Esophagus mucosa (tissue), 1 donor: ENCODE measurements at places on chromosomes 2 and 18.

- ATAC-seq = peak; percentile 77
These were observed 240.0 kb upstream of the NT5C1B start for GRCh38 chr2:18829251-18829902.

DNA sequence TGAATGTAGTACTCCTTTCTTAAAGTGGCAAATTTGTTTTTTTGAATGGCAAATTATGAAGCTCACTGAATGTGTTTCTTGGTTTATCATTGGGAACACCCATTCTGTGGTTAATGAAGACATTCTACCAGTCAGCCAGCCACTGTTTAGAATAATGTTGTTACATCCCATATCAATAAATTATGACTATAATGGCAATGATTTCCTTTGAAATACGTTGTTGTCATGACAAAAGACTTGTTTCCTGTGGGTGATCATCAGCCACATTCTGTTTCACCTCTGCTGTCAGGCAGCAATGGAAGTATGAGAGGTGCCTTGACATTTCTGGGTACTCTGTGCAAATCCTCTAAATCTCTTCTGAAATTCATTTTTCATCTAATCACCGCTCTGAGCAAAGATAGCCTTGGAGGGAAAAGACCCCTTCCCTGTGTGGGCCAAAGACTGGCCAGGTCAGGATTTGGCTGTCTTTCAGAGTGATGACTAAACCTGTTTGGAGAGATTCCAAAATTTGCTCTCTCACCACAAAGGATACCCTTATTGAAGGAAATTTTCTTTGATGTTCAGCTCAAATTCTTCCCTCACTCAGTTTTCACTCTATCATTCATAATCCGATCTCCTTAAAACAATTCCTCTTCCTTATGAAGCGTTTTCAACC is 869.2 kb downstream of the BCL11A start:
- no peak for ATAC-seq

DNA sequence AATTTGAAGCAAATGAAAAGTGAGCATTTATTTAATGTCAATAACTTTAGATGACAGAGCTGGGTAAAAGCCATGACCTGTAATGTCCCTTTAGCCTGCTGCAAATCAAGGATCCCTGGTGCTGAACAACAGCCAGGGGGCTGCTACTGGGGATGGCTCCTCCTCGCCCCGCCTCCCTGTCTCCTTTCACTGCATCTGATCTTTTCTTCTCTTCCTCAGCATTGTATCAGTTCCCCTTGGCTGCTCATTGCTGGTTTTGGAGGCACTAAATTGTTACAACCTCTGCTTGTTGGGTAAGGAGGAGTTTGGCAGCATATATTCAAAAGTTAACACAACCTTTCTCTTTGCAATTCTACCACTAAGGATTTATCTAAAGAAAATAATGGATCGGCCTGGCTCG is 236.3 kb upstream of the ID2 start:
- ATAC-seq = no peak

DNA sequence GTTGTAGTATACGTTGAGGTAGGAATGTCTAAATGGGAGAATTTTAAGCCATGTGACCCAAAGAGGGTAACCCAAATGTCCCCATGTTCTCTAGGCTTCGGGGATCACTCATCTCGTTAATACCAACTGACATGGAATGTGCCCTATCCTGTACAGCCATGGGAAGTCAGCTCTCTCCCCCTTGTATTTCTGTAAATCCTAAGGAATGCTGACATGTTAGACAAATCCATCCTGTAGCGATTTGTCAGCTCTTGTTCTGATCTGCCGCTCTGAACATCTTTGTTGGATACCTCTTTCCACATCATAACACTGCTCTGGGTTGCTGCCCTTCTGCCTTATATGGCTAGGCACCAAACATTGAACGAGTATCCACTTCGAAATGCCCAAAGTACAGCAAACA is 350.6 kb downstream of the RND3 start:
- ATAC-seq = peak; percentile 77

DNA sequence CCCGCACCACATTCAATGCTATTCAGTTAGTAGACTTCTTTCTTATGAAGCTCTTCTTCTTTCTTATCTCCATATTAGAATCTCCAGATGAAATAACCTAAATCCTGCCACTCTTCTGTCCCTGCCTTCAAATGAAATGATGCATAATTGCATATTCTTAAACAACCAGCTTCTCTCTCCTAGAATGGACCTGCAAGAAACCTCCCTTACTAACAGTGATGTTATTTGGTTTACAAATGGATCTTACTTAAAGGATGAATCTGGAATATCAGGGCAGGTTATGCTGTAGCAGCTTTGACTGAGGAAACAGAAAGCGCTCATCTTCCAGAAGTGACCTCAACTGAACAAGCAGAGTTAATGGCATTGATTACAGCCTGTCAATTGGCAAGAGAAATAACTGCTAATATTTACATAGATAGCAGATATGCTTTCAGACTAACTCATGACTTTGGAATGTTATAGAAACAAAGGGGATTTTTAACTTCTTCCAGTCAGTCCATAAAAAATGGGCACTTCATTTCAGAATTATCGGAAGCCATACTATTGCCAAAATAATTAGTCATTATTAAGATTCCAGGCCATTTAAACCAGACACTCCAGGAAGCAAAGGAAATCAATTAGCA is 755.7 kb upstream of the HS6ST1 start:
- ATAC-seq = no peak

DNA sequence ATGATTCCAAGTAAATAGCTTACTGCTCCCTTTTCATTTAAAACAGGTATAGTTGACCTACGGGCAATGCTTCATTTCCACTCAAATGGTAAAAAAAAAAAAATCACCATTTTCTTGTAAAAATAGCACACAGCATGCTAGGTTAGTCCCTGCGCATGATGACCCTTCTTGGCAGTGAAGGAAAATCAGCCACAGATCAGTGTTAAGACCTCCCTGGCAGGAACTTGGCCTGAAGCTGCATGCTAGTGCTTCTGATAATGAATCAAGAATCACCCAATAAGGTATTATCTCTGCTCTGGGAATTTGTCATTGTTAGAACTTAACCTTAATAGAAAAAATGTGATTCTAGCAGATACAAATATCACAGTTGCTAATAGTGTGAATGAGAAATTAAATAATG is 166.3 kb downstream of the RAB3GAP1 start:
- no peak for ATAC-seq

DNA sequence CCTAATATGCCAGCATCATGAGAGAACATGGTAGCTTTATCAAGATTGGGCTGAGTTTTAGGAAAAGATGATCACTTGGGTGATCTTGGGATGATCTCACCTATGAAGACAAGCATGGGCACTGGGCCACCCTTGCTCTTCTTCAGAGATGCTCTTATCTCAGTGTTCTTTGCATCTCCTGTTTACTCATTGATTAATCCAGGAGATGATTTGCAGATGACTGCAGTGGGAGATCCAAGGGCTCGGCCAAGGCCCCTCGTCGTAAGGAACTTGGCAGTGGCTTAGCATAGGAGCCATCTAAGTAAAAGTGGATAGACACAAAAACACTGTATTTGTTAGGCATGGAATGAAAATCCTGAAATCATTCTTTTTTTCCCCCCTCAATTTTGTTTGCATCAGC is 228.4 kb downstream of the FHOD3 start:
- ATAC-seq = no peak

- ATAC-seq = peak; percentile 41
These were observed at the start of gene COL5A2 for GRCh38 chr2:189179570-189179950. COL5A2 (minus strand) TSS chr2:189179761; CDS start chr2:189179604, 157 bp downstream.

- no peak for ATAC-seq
These were observed 860 bp upstream of the KCNJ3 start for GRCh38 chr2:154697418-154698252.

DNA sequence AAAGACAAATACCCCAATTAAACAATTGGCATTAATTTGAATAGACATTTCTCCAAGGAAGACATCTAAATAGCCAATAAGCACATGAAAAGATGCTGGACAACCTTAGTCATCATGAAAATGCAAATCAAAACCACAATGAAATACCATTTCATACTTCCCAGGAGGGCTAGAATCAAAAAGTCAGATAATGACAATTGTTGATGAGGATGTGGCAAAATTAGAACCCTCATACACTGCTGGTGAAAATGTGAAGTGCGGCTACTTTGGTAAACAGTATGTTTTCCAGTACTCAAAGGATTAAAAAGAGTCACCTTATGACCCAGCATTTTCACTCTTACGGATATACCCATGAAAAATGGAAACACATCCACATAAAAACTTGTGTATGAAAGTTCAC is 91.6 kb downstream of the FIGN start:
- ATAC-seq = no peak
